ENCODE measurements at places on chromosomes 11 and 22. TPM values are rescaled to one million over a fixed set of nuclear protein-coding genes. Genes with fewer than 3 reads are reported as not detected.

The MMP1 gene
- total RNA-seq: not detected

The CRYBA4 gene
- not detected for total RNA-seq

The C11orf87 gene
- not detected for total RNA-seq

The APOL5 gene
- total RNA-seq: not detected

The PLAAT5 gene
- 3.9 TPM for total RNA-seq

GRCh38 chr11:131908316-131908715 lies 537.9 kb downstream of the NTM start:
- peaks cover 18% of the 10 kb centered on the region for H3K4me1 ChIP-seq
- no peak overlapping the region for H3K4me3 ChIP-seq
- DNase-seq: no peak
- H3K27ac ChIP-seq: no peak overlapping the region
- no peaks in the 10 kb centered on the region for H3K36me3 ChIP-seq

GRCh38 chr22:31872209-31872608 lies 72.1 kb upstream of the YWHAH start:
- H3K36me3 ChIP-seq: peaks cover 7% of the 10 kb centered on the region
- no peaks in the 10 kb centered on the region for H3K27me3 ChIP-seq
- DNase-seq: no peak
- H3K4me3 ChIP-seq: no peak overlapping the region
- H3K4me1 ChIP-seq: no peaks in the 10 kb centered on the region

GRCh38 chr22:22408731-22409696 lies 99.5 kb downstream of the ZNF280B start:
- H3K36me3 ChIP-seq: no peaks in the 10 kb centered on the region
- DNase-seq: no peak
- no peaks in the 10 kb centered on the region for H3K4me1 ChIP-seq
- no peak overlapping the region for H3K27ac ChIP-seq

DNA sequence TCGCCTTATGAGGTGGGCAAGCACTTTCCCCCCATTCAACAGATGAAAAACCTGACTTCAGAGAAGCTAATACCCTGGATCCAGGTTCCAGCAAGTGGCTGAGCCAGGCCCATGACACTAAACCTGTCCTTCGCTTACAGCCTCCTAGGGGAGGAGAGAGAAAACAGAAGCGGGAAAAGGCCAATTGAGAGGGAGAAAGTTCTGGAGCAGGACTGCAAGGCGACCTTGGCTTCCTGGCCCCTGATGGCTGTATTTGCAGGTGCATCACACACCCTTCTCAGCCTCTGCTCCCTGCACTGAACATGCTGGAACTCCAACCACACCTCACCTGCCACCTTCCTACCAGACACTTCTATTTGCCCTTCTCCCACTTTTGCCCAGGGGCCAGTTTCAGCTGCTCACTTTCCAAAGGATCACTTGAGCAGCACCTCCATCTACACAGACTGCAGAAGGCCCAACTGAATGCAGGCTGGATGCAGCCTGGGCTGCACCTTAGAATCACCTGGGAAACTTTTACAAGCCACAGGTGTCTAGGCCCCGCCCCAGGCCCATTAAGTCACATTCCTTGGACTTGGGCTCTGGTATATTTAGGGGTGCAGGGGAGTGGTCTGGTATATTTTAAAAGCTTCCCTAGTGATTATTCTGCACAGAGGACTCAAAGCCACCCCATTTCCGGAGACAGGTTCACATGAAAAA lies 14.3 kb upstream of the ADA2 start:
- no peak overlapping the region for H3K27ac ChIP-seq
- H3K4me1 ChIP-seq: no peaks in the 10 kb centered on the region
- H3K4me3 ChIP-seq: no peak overlapping the region
- H3K36me3 ChIP-seq: no peaks in the 10 kb centered on the region
- H3K27me3 ChIP-seq: no peaks in the 10 kb centered on the region
- DNase-seq: no peak

All from sigmoid colon (tissue), 7 donors.